Hematopoietic multipotent progenitor cell (in vitro differentiated cells): ENCODE measurements at places on chromosomes 4 and X.

- no peak for DNase-seq
Measured at GRCh38 chr4:7822877-7823276, 116.8 kb downstream of the AFAP1 start.

GRCh38 chr4:118154649-118155048, 120.4 kb downstream of the NDST3 start:
- no peak for DNase-seq

DNA sequence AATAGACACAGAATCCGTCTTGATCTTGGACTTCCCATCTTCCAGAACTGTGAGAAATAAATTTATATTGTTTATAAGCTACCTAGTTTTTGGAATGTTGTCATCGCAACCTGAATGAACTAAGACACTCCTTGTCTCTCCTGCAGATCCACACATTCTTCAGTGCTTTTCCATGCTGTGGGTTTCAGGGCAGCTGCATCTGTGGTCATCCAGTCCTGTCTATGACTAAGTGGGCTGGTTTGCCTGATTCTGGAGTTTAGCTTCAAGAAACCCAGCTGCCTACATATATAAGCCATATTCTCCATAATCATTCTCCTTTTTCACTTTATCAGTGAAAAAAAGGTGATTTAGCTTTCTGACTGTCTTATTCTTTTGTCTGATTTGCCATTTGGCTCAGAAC, 170.3 kb upstream of the KIT start:
- no peak for DNase-seq

GRCh38 chr4:33831442-33832066, 2412.8 kb downstream of the ARAP2 start:
- DNase-seq: no peak

DNA sequence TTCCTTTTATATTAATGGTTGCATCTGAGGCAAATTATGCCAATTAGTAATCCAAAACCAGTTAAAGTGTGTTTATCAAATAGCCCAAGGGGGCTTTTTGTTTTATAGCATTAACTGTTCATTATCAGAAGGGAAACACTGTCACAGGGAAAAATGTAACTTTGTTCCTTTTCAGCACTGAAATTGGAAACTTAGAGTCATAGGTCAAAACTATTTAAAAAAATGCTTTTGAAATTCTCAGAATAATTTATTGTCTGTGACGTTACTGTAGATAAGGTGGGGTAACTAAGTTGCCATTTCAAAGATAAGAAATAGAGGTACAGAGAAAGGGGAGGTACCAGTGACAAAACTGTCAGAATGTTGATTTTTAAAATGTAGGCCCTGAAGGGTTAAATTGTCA, 129.3 kb downstream of the AKAP4 start:
- no peak for DNase-seq

GRCh38 chr4:74109870-74110605, 11.0 kb upstream of the CXCL2 start:
- no peak for DNase-seq
